HFFc6 (cell line): ENCODE measurements at places on chromosomes 6 and 20. TPM values are rescaled to one million over a fixed set of nuclear protein-coding genes. Genes with fewer than 3 reads are reported as not detected.

The TCF21 gene
- not detected in 2 replicates for total RNA-seq

The SLC17A2 gene
- total RNA-seq, result not detected in 3 replicates

The ELOVL4 gene
- 5.9 and 6.3 TPM in 2 replicates for total RNA-seq

The PRR18 gene
- total RNA-seq, result not detected in 3 replicates

The NTSR1 gene
- total RNA-seq, result 2.9 to 6.5 TPM (median 5.0 TPM) in 3 replicates

The C6orf15 gene
- total RNA-seq, result not detected in 3 replicates

The POPDC3 gene
- total RNA-seq, result 15.2 to 18.7 TPM (median 15.4 TPM) in 3 replicates
